ENCODE measurements at places on chromosomes 3 and 15. TPM values are rescaled to one million over a fixed set of nuclear protein-coding genes. Genes with fewer than 3 reads are reported as not detected.

Gene MAP6D1
- 2.5 TPM for total RNA-seq

Gene GALNT15
- 0.55 TPM for total RNA-seq

Gene TMEM158
- total RNA-seq: 6.9 TPM

Gene P2RY12
- not detected for total RNA-seq

Gene C3orf20
- total RNA-seq: not detected

DNA sequence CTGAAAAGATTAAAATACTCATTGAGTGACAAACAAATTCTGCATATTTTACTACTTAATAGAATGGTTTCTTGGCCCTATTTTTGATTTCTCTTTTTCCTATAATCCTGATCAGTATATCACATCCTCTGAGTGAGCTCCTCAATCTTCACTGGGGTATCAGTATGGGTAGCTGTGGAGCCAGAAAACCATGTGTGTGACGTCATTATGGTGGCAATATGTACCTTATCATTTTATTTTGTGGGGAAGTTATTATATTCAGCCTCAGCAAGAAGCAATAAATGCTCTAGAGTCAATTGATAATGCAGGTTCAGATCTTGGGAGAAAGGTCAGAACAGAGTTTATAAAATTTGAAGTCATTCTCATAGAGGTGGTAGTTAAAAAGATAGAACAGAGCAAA, 1135.7 kb upstream of the CADM2 start:
- DNase-seq: no peak

DNA sequence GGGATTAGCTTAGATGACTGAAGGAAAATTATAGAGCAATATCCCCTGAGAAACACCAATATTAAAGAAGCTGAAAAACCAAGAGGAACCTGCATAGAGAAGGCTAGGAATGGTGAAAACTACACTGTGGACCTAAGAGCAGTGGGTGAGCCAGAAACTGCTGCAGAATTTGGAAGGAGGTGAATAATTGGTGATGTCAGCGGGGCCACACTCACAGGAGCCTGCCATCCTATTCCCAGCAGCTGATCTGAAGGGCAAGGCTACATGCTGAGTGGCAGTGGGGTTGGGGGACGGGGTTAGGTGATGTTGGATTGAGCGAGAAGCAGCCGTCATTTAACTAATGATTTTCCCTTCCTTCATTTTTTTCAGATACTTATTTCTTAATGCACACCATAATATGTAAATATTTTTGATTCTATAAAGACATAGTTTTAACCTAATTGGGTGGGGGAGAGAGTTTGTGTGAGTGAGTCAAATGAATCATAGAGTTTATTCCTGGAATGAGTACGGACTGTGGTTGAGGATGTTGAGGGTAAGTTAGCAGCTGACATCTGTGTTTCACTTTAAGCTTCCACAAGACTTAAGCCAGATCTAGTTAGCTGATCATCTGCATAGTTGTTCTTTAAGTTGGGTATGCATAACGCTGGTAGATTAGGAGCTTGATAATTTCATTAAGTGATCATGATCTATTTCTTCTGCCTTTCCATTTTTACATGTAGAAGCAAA, 222.8 kb downstream of the PTPRG start:
- peak; percentile 55 for DNase-seq

- DNase-seq: no peak
Measured at GRCh38 chr15:26231096-26231495, 368.0 kb upstream of the ATP10A start.

GRCh38 chr3:1381647-1382036, 288.8 kb downstream of the CNTN6 start:
- no peak for DNase-seq

DNA sequence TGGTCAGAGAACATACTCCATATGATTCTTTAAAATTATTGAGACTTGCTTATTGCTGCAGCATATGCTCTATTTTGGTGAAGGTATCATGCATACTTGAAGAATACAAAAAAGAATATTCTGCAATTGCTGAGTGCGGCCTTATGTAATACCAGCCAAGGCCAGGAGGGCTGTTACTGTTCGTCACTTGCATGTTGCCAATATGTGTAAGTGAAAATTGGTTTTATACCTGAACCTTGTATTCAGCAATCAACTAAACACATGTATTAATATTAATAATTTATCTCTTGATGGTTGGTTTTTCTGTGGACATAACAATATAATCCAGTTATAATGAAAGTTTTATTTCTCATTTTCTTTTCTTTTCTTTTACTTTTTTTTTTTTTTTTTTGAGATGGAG, 13.9 kb upstream of the GABRA5 start:
- DNase-seq: no peak

DNA sequence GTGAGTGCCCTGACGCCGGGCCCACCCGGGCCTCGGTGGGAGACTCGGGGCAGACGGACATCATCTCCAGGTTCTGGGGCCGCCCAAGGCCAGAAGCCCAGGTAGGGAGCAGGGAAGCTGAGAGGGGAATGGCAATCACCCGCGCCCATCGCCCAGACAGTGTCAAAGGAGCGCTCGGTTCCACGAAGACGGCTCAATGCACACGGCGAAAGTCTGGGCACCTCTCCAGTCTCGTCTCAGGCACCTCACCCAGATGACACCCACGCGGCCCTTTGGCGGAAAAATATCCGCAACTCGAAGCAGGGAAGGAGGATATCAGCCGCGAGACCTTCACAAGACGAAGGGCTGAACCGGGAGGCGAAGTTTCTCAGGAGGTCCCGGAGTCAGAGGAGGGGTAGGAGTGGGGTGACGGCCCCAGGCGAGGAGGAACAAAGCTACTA, 916 bp downstream of the IL17RD start:
- DNase-seq: no peak

- DNase-seq: no peak
Measured at GRCh38 chr15:96578393-96578792, 247.9 kb downstream of the NR2F2 start.

- no peak for DNase-seq
Measured at GRCh38 chr15:94122516-94122915, 108.8 kb upstream of the MCTP2 start.

DNA sequence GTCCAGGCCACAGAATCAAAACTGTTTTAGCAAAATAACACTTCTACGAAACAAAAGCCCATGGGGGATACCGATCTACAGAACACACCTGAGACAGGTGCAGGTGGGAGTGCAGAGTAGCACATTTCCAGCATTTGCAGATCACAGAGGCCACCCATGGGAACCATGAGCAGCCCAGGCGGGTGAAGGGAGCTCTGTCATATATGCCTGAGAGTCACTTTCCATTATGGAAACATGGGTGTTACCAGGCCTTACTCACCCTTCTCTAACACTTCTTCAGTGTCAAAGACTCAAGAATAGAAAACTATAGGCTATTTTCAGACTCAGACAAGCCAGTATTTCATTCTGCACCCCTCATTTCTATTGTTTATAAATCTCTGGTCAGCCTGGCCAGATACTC, 3.5 kb downstream of the PLA1A start:
- DNase-seq: no peak

GRCh38 chr15:89647191-89647851, 7.9 kb downstream of the KIF7 start:
- peak; percentile 9 for DNase-seq

- DNase-seq: no peak
Measured at GRCh38 chr3:15941958-15942357, 144.2 kb upstream of the ANKRD28 start.

- no peak for DNase-seq
Measured at GRCh38 chr3:46995901-46996562, 16.6 kb downstream of the NBEAL2 start.

DNA sequence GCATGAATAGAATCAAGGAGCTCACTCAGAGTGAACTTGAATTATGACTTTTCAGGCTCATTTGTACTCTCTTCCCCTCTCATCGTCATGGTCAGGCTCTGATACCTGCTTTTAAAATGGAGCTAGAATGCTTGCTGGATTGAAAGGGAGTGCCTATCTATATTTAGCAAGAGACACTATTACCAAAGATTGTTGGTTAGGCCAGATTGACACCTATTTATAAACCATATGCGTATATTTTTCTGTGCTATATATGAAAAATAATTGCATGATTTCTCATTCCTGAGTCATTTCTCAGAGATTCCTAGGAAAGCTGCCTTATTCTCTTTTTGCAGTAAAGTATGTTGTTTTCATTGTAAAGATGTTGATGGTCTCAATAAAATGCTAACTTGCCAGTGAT, 9.6 kb downstream of the CCNDBP1 start:
- no peak for DNase-seq

DNA sequence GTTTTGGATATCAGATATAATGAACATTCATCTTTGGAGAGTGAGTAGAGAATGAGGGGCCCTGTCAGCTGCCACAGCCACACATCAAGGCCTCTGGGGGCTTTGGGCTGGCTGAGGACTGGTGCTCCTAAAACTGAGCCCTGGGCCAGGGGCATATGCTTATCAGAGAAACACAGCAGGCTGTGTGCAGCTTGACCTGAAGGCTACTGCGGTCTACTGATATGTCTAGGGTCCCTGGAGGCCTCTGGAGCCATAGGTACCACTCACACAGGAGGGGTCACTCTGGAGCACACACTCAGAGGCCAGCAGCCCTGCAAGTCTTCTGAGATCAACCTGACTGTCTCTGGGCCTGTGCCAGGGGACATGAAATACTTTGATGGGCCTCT, 7.6 kb downstream of the TF start:
- no peak for DNase-seq

GRCh38 chr3:47378869-47379268, 2.0 kb upstream of the PTPN23 start:
- no peak for DNase-seq

- DNase-seq: no peak
Measured at GRCh38 chr3:146256851-146257486, 6.1 kb upstream of the PLSCR4 start.

DNA sequence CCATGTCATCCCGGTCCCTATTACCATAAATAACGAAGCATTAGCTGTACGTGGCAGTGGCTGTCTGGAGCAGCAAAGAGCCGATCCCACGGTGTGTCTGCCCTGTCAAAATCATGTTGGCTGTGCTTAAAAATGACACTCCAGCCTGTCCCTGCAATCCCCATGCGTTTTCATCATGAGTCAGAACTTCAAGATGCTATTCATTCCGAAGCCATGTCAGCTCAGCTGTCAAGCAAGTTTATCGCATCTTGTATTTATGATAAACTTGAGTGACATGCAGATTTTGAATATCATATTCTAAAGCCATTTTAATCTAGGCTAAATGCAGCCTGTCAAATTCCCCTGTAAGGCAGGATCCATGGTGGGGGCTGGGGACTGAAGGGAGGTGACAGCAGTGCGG, 152.4 kb downstream of the TJP1 start:
- DNase-seq: peak; percentile 50

- DNase-seq: no peak
Measured at GRCh38 chr3:105868431-105868741, 426 bp downstream of the CBLB start.

GRCh38 chr15:44300572-44300971, 12.1 kb downstream of the GOLM2 start:
- no peak for DNase-seq

- peak; percentile 85 for DNase-seq
Measured at GRCh38 chr3:172516318-172517214, 6.7 kb downstream of the TNFSF10 start.

Data from renal cortical epithelial cell (primary cell).